COR-L47 (cell line): ENCODE measurements at places on chromosomes 4 and X.

DNA sequence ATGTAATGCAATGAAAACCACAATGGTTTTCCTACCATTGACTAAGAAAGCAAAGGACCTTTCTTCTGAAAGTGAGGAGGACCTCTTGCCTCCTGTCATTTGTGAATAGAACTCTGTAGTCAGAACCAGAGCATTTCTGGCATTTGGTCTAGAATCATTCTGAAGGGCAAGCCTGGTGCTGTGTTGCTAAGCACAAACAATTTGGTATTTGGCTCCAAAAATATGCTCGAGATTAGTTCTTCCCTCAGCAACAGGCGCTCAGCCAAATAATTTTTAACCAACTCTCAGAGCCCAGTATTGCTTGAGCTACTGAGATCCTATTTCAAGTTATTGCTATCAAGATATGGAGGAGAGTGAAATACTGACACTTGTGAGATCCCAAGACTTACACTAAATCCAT is 71.0 kb downstream of the SNCA start:
- no peak for DNase-seq

- DNase-seq, result no peak
Measured at GRCh38 chr4:54226404-54227255, 2.5 kb upstream of the PDGFRA start.

GRCh38 chrX:128929271-128930057 is 593.8 kb downstream of the SMARCA1 start:
- DNase-seq, result peak; percentile 35

DNA sequence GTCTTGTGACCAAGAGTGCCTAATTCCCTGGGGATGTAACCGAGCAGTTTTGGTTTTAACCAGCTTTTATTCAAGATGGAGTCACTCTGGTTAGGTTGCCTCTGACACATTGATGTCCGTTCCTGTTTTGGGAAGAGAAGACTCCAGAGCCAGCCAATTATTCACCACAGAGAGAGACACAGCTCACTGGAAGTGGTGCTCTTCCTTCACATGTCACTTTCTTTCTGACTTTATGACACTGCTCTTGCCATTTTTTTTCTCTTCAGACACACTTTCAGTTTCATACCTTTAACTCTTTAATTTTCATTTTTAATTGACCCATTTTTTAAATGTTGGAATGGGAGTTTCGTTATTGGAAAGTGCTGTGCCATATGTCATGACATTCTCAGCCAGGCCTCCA is 418.4 kb upstream of the FSTL5 start:
- DNase-seq, result no peak

GRCh38 chr4:25174674-25175073 is 14.4 kb upstream of the SEPSECS start:
- DNase-seq, result no peak

- no peak for DNase-seq
Measured at GRCh38 chrX:1306909-1307625, 29.5 kb upstream of the IL3RA start.

DNA sequence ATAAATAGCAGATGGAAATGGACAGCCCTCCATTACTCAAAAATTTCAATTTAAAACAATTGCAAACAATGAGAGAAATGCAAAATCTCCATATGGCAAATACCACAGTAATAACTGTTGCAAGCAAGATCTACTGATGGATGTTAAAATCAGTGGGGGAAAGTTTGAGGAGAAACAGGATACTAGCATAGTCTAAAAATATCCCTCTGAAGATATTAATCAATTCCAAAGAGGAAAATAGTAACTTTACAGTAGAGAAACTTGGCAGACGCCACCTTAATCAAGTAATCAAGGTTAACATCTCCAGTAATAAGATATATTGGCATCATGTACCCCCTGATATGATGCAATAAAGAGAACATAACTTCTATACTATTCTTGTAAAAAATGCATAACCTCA is 344.8 kb downstream of the ZNF674 start:
- DNase-seq, result no peak

GRCh38 chr4:71300964-71301363 is 37.9 kb upstream of the SLC4A4 start:
- peak; percentile 4 for DNase-seq

GRCh38 chrX:122850326-122850725 is 333.8 kb upstream of the GRIA3 start:
- DNase-seq, result no peak

GRCh38 chr4:169385376-169385775 is 114.6 kb upstream of the SH3RF1 start:
- DNase-seq, result no peak

DNA sequence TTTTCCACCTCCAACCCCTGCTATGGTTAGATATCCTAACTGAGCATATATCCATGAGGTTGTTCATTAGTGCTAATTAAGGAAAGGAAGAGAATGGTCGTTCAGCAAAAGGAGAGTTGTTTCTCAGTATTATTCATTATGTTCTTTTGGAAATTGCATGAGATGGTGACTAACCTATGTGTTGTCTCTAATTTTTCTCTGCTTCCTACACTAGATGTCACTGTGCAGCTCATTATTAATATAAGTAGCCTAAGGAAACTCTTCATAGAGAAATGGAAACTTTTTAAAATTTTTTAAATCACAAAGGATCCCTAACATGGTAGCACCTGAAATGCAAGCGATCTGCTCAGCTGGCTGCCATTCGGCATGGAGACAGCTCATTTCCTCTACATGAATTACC is 67.7 kb upstream of the FAM9A start:
- DNase-seq, result no peak

DNA sequence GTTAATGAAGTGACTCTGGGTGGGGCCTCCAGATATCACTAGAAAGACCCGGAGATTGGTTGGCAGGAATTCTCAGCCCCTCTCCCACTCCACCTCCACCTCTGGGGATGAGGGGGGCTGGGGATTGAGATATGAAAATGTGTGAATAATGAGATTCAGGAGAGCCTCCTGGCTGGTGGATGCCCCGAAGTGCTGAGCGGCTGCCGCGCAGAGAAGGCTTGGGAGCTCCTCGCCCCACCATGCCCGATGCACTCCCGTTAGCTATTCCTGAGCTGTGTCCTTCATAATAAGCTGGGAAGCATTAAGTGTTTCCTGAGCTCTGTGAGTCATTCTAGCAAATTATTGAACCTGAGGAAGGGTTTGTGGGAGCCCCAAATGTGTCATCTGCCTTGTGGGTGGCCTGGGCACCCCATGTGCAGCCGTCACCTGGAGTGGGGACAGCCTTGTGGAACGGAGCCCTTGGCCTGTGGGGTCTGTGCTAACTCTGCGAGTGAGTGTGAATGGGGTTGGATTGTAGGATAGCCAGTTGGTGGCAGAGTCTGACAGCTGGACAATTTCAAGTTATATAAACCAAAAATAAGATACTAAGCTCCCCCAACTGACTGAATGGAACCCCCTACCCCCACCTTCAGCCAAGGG is 4.4 kb upstream of the MAEA start:
- no peak for DNase-seq

DNA sequence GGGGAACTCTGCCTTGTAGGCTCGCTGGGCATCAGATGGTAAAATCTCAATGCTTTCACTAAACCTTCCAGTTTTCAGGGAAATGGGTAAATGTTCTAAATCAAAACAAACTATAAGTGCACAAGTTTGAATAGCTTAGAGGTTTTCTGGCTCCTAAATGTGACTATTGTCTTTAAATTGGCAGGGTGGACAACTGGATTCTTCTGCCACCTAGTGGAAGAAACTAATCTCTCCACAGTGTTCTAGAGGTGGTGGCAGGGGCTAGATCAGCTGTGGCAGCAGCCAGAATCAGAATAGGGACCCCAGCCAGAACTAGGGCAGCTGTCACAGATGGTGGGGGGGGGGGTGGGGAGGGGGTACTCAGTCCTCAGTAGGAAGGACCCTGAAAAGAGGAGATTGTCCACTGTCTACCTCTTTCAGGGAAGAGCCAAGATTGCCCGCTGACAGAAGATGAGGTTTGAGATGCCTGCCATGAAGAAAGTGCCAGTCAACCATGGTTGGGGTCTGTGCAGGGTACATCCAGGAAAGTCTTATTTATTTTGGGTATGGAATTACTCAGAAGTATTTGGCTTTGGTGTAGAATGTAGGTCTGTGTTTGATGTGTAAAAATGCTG is 201.4 kb downstream of the CCNG2 start:
- DNase-seq, result peak; percentile 14

DNA sequence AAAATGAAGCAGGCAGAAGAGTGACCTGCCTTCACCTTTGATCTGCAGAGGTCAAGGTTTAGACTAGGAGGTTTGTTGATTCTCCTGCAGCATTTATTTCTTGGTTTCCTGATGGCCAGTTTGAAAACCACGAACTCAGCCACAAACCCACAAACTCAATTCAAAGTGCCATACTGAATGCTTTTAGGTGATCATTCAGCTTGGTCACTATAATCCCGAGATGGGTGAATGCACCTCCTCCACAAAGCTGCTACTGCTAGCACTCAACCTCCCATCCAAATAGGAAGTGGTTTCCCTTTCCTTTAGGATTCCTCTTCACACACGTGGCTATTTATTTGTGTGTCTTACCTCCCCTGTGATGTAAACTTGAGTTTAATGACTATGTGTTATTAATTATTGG is 225.2 kb downstream of the MID1 start:
- no peak for DNase-seq

GRCh38 chr4:38989487-38989886 is 42.7 kb downstream of the TMEM156 start:
- no peak for DNase-seq

DNA sequence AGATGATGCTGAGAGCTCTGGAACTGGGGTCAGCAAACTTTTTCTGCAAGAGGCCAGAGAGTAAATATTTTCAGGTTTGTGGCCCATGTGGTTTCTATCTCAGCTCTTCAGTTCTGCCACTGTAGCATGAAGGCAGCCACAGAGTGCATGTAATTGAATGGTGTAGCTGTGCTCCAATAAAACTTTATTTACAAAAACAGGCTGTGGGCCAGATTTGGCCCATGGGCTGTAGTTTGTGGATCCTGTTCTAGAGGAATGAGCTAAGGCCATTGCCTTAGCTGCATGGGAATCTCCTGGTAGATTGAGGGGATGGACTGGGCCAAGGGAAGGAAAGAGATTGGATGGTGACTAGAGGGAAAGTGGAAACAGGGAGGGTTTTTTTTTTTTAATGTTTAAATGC is 36.8 kb downstream of the CLCN4 start:
- no peak for DNase-seq

DNA sequence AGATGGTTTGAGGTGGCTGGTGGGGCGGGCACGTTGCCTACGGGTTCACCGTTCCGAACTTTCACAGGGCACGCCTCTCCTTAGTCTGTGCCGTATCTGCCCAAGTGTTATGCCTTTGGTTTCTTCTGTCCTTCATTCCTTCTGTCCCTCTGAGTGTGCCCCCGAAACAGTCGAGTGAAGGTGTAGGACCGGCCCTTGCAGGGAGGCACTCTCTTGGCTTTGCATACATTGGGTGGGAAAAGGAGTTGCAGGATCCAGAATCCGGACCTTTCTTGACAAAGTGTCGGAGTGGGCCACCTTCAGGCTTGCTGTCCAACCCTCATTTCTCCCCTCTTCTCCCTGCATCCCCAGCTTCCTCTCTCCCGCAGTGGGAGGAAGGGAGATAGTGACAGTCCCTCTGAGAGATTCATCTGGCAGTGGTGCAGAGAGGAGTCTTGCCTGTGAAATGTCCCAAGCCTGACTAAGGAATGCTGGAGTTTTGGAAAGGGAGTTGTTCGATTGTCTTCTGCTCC is 569 bp downstream of the ARFIP1 start:
- DNase-seq, result no peak

DNA sequence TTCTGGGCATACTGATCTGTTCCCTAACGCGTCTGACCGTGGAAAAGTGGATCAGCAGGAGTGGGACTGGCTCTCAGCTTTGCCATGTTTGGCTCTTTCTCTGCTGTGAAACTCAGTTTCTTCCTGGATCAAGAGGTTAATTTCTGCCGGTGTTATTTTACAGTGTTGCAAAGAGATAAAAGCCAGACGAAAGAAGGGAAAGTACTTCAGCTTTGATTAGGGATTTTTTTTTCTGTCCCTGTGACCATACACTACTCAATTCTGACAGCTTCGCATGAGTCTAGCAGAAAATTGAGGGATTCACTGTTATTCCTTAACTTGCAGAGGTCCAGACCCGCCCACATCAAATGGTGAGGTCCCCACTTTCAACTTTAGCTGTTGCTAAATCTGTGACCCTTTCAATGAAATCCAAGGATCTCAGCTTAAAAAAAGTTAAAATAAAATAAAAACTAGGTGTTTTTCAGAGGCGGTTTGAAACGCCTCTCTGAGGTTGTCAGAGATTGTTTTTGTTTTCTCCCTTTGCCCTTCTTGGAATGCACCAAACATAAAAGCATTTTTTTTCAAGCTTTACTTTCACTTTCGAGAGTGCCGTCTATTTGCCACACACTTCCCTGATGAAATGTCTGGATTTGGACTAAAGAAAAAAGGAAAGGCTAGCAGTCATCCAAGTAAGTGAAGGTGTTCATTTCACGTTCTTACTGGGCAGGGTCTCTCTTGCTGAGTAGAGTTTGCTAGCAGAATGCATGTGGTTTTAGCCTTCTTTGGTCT is at the start of gene TLR3:
TLR3 (plus strand) TSS at position 576 of the 768 bp plus-strand sequence. CDS start 7,464 bp downstream, outside the sequence.
- DNase-seq, result no peak

DNA sequence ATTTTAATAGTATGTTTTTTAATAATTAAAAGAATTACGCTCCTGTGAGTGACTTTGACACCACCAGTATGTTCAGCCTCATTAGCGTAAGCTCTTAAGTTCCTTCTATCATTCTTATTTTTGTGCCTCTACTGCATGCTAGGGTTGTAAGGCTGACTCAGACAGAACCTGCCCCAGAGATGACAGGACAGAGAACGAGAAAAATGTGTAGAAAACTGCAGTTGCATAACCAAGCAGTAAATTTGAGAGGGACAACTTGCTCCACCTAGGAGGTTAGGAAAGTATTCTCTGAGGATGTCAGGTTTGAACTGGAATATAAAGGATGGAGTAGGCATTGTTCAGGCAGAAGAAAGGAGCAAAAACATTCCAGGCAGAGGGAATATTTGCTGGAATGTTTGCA is 98.7 kb downstream of the NFKB1 start:
- no peak for DNase-seq

DNA sequence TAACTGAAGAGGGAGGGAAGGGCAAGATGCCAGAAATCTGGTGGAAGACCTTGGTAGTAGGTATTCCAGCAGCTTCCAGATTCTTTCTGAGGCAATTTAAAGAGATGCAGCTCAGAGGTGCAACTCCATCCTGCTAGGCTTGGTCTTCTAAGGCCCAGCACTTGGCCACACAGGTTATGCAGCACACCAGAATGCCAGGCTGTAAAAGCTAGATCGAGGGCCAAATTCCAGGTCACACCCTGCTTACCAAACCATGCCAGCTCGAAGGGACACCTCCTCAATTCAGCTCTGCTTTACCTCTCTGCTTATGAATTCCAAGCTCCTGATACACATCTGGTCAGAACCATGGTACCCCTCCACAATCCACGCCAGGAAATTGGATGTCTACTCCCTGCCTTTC is 19.8 kb upstream of the ATXN3L start:
- no peak for DNase-seq

DNA sequence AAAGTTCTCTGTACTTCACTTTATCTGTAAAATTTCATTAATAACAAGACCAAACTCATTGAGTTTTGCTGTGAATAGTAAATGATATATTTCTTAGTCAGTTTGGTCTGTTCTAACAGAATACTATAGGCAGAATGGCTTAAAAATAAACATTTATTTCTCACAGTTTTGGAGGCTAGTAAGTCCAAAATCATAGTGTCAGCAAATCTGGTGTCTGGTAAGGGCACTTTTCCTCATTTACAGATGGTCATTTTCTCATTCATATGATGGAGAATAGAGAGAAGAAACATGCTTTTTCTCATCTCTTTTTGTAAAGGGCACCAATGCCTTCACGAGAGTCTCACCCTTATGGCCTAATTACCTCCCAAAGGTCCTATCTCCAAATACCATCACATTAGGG is 415.1 kb downstream of the FAM133A start:
- no peak for DNase-seq

GRCh38 chr4:151717314-151717713 is 43.5 kb downstream of the GATB start:
- no peak for DNase-seq

- no peak for DNase-seq
Measured at GRCh38 chr4:3043282-3044020, 30.9 kb downstream of the HTT-AS start.
